ENCODE measurements at places on chromosomes 1 and 21.
A peak's percentile ranks its signal among the peaks of the same experiment; 100 is the strongest.

DNA sequence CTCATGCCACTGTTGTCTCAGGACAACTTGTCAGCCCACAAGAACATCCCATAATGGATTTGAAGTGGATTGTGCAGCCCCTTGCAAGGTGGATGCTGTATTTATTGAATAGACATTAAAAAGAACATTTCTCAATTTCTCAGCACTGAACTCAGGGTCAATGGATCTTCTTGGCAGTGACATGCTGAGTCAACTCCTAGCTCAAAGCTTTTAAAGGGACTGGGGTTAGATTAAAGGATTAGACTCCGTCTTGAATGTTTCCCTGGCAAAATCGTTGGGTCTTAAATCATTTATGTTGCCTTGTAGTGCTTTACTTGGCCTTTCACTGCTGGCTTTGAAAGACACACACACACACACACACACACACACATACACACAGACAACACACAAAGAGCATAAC, 221.6 kb upstream of the PBX1 start:
- DNase-seq = no peak

GRCh38 chr21:42317826-42318746, 2.9 kb upstream of the TFF3 start:
- DNase-seq = no peak

- no peak for DNase-seq
Observed at GRCh38 chr1:201501144-201501543, 5.8 kb downstream of the CSRP1 start.

DNA sequence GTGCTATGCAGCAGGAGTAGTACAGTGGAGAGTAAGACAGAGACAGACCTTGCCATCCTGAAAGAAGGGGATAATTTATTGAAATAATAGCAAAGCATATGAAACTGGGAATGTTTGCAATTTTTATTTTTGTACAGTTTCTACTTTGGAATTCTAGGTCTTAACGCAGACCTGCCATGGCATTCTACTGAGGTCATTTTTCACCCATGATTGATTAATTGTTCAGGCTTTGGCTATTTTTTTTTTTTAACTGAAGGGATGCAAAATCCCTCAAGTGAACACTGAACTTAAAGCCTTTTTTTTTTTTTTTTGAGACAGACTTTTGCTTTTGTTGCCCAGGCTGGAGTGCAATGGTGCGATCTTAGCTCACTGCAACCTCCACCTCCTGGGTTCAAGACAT, 27.1 kb downstream of the MTF2 start:
- no peak for DNase-seq

DNA sequence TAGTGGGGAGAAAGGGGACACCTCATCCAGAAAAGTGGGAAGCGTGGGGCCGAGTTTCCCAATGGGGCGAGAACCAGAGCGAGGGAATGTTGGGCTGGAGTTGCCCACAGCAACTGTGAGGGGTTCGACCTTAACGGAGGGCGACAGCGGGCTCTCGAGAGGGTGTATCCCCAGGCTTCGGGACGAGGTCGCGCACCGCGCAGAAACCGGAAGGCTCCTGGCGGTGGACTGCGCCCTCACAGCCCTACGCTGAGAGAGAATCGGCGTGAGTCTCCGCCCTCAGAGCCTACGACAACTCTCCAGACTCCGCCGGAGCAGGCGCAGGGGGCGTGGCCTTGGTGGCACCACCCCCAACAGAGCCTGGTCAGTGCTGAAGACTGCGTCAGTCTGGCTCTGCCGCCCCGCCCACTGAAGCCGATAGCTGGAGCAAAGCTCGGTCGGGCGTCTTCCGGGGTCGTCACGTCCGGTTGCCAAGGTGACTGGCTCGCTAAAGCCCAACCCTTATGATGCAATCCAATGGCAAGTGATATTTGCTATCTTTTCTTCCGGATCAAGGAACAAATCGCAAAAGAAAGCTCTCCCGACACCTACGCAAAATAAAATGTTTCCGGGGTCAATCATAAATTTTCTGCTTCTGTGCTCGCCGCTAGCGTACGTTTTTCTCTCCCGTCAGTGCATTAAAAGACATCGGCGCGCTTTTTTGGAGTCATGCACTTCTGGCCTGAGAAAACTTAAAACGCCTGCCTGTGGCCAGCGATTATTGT, at the start of gene LRIF1:
TSS of gene LRIF1 (minus strand) at position 232 of the 764 bp plus-strand sequence. CDS start 234 bp downstream, outside the sequence.
- peak; percentile 93 for DNase-seq

GRCh38 chr1:204902671-204903070, 32.0 kb downstream of the NFASC start:
- DNase-seq = no peak

GRCh38 chr1:48540587-48540986, 68.6 kb upstream of the SPATA6 start:
- DNase-seq = no peak

GRCh38 chr1:201311356-201312011, 28.2 kb downstream of the PKP1 start:
- DNase-seq = no peak

- DNase-seq = peak; percentile 41
Observed at GRCh38 chr21:9838738-9839642, 682.4 kb upstream of the TPTE start.

DNA sequence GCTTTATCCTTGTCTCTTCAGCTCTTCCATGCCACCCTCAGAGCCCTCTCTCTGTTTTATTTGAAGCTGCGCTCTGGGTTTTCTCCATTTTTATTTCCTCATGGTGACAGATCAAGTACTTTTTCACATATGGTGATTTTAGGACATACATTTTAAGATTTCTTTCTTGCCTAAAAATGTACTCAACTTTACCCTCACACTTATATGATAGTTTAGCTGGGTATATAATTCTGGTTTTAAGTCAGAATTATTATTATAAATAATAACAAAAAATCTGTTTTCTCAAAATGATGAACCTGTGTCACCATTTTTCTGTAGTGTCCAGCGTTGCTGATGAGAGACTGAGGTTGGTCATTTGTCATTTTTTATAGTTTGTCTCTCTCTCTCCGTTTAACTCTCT, 754 bp upstream of the KRTAP10-5 start:
- no peak for DNase-seq

GRCh38 chr1:90046635-90047034, 51.7 kb downstream of the ZNF326 start:
- no peak for DNase-seq

GRCh38 chr1:157091186-157091585, 8.4 kb downstream of the ETV3L start:
- DNase-seq = no peak

GRCh38 chr1:181249186-181249585, 160.7 kb downstream of the IER5 start:
- DNase-seq = no peak
